ENCODE measurements at places on chromosomes 7 and 10.
A peak's percentile ranks its signal among the peaks of the same experiment; 100 is the strongest.

DNA sequence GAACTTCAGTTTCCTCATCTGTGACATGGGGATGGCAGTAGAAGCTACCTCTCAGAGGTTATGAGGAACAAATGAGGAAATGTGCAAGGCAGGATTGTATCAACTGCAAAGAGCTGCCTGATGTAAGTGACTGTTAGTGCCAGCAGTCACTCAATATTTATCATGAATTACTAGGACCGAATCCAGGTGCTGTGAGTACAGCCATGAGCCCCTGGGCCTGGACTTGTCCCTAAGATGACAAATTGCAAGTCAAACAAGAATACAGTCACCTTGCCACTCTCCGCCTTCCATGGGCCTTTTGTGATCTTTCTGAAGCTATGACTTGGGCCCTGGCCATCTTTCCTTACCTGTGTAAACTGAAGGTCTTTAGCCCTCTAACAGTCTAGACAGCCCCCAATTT, 27.7 kb upstream of the TLX1 start:
- no peak for DNase-seq

DNA sequence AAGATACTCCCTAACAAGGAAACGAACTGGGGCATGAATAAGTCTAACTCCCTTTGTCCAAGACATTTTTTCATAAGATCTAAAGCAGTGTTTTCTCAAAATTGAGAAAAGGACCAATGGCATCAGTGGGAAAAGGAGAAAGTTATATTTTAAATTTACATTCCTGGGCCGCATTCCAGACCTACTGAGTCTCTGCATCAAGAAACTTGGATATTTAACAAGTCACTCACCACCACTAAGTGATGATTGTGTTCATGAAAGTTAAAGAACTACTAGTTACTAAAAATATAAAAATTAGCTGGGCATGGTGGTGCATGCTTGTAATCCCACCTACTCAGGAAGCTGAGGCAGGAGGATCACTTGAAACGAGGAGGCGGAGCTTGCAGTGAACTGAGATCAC, 149.6 kb upstream of the MEOX2 start:
- peak; percentile 16 for DNase-seq

- DNase-seq, result no peak
Measured at GRCh38 chr10:78306358-78306757, 272.7 kb downstream of the RPS24 start.

GRCh38 chr7:840001-840600, 7.8 kb downstream of the SUN1 start:
- DNase-seq, result no peak

DNA sequence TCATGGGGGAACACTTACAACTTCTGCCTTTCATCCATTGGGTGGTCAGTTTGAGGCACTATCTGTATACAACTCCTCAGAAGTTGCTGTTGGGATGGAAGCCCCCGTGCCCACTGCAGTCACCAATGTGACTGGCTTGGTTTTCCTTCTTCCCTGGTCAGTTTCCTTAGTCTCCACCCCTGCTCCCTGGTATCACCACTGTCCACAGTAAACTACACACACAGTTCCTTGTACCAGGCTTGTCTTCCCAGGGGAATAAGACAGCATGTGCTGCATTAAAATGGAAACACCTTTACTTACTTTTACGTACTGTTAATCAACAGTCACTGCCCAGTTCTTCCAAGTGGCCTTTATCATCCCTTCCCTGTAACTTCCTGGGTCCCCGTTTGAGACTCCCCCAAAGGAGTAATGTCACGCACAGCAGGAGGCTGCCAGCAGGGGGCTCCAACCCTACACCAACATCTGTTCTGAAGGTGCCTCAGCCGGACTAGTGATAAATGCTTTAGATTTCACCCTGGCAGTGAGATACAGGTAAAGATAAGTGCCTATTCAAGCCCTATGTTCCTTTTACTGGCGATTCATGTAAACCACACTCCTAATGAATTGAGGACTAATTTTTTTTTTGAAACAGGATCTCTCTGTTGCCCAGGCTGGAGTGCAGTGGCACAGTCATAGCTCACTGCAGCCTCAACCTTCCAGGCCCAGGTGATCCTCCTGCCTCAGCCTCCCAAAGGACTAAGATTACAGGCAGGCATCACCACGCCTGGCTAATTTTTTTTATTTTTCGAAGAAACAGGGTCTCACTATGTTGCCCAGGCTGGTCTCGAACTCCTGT, 45.3 kb upstream of the PIK3AP1 start:
- peak; percentile 54 for DNase-seq

GRCh38 chr10:110364531-110364937, 59.8 kb upstream of the SMNDC1 start:
- peak; percentile 31 for DNase-seq

DNA sequence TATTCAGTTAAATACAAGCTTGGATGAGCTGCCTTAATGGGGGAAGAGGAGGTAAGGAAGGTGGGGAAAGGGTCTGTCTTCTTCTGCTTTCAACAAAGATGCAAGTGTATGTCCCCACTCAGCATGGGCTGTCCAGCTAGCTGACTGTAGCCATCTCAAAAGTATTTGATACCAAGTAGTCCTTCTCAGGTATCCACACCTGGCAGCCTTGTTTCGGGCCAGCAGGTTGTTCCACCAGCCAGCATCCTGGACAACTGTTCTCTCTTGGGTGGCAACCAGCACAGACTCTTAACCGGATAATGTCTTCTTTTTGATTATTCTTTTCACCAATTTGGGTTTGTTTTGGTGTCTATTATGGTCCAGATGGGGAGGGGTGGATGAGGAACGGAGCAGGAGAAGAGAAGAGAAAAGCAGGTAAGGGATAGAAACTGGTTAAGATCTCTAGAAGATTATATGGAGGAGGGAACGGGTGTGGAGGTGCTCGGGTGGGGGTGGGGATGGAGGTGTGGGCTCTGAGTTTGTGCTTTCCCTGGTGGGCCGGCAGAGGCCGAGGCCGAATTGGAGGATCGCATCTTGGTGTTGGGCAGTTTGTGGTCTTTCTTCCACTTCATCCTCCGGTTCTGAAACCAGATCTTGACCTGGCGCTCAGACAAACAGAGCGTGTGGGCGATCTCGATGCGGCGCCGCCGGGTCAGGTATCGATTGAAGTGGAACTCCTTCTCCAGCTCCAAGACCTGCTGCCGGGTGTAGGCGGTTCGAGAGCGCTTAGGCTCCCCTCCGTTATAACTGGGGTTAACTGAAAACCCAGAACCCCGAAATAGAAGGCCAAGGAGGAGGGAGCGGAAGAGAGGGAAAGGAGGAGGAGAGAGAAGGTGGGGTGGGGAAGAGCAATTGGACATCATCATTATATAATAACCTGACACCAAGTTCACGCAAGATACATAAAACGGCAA, 1.5 kb downstream of the HOXA4 start:
- DNase-seq, result peak; percentile 39

DNA sequence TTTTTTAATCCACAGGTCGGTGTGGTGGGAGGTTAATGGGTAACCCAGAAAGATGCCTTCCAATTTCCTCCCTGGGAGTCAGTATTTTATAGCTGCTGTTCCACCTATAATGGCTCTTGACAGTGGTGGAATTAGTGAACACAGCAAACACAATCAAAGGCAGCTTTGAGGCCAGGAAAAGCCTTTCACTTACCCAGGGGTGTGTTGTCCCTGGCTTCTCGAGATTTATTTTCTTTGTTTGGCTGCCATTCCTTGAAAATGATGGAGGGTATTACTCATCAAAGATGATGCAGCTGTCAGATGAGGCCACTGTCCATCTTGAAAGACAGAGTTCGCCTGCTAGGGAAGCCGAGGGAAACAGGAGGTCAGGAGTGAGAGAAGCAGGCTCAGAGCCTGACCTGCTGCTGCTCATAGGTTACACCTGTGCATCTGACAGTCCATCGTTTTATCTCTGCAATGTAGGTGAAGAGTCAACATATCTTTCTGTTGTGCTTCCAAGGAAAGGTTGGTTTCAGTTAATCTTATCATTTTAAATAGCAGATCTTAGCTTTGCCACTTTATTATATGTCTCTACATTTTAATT, 221.6 kb downstream of the XPNPEP1 start:
- DNase-seq, result no peak

DNA sequence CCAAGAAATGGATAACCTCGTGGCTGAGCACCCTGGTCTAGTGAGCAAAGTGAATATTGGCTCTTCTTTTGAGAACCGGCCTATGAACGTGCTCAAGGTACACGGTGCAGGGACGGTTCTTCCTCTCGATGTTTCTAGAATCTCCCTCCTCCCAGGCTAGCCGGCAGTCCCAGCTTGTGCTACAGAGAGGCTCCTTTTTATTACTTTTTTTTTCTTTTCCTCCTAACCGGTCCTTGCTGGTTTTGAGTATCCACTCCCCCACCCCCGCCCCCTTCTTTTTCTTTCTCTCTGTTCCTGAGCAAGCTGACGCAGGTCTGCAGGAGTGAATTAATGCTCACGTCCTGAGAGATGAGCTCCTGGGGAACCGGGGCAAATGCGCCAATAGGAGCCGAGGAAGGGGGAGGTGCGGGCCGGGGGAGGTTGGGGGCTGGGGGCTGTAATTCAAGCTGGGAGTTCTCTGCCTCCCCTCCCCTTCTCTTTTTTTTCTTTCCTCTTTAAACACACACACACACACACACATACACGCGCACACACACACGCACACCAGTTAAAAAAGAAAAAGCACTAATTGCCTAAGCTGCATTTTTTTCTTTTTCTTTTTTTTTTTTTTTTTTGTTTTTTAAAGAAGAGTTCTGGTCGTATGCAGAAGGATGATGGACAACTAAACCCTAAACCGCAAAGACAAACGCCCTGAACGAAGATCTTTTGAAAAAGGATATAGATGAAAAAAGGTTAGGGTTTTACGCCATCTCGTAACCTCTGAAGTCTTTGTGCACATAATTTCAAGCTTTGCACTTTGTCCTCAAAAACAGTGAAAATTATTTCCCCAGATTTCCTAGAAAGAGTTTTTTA, 6.6 kb downstream of the CPA2 start:
- no peak for DNase-seq

DNA sequence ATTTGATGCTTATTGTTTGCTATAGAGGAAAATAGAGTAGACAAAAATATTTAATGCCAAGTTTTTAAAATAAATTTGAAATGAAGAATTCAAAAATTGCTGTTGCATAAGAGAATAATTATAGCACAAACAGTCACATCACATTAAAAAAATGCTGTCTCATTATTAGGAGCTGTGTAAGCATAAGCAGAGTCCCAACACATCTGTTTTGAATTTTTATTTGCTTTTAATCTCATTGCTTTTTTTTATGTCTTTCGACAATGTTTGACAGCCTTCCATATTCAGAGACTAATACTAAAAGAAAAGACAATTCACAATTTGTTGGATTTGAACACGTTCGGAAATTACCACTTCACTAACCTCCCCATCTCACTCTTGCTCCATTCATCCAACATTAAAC, 143.5 kb downstream of the TFPI2 start:
- no peak for DNase-seq

DNA sequence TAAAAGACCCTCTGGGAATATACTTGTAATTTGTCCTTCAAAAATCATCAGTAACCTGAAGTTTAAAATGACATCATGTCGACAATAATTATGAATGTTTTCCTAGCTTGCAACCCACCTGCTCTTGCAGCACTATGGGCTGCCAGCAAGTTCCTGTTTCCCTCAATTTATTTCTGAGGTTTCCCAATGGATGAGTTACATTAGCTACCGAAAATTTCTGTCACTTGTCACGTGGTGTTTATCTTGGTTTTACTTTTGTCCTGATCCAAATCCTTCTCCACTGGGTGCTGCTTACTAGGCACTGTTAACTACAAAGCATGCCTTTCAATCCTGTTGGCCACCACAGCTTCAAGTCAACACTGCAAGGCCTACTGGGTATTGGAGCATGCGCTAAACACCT, 31.5 kb downstream of the GIMAP8 start:
- DNase-seq, result no peak

- no peak for DNase-seq
Measured at GRCh38 chr10:113858541-113858940, 4.1 kb downstream of the NHLRC2 start.

GRCh38 chr10:52437205-52437646, 123.1 kb downstream of the DKK1 start:
- no peak for DNase-seq

DNA sequence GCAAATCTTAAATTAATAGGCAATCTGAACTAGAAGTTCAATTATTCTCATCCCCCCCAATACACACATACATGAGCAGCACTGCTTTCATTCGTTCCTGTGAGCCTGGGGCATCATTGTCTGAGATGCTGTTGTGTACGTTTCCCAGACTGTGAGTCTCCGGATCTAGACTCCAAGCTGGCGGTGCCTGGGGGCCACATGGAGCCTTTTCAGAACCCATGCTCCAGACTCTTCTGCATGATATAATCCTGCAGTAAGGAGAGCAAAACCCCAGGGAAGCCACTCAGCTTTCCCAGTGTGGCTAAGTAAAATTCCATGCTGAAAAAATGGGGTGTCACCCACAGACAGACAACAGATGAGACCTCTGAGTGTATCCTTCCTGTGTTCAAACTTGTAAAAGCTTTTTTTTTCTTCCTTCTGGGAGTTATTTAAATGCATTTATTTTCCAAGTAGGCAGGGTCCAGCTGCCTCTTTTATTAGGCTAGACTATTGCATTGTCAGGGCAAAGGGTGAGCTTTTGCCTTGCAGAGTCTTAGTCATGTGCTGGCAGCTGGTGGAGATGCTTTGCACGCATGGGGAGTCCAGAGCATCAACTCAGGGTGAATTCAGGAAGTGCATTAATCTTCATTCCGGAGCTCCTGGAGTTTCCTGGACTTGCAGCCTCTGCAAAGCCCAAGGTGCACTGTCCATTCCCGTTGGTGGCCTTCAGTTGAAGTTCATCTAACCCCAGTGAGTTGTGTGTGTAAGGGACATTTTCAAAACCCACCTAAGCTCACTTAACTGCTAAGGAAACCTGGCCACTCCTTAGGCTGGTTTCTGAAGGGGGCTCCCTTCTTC, 185.7 kb upstream of the ADO start:
- peak; percentile 72 for DNase-seq

DNA sequence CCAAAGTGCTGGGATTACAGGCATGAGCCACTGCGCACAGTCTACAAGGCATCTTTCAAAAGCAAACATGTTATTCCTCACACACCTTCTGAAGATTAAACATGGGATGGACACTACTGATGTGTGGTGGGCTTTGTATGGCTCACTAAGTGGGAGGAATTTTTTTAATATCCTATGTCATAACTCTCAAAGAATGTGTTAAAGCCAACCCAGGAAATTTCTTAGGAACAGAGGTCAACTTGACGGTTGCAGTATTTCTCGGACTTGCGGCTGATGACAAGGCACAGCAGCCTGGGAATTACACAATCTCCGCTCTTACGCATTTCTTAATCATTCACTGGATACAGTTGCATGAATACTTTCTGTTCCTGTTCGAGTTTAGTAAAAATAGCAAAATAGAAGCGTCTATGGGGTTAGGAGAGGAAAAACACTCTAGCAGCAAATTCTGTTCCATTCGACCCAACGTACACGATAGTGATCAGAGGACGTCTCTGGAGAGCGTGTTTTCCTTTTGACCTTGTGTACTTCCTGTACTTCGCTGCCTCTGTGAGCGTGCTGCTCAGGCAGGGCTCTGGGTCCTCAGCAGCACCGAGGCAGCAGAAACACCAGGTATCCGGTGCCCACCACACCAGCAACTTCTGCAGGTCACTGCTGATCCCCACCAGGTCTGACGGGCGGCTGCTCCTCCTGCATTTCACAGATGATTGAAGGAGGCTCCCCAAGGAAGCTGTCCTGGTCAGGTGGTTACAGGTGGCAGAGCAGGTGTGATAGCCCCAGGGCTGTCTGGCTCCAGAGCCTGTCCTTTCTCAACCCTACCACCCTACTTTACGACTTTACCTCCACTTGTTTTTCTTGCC, 26.4 kb upstream of the SRGN start:
- peak; percentile 100 for DNase-seq

GRCh38 chr10:84660450-84661159, 332.2 kb downstream of the CCSER2 start:
- no peak for DNase-seq
